ENCODE measurements at places on chromosomes 2 and 18.

- DNase-seq, result no peak
Measured at GRCh38 chr2:230956827-230957755, 32.0 kb upstream of the GPR55 start.

DNA sequence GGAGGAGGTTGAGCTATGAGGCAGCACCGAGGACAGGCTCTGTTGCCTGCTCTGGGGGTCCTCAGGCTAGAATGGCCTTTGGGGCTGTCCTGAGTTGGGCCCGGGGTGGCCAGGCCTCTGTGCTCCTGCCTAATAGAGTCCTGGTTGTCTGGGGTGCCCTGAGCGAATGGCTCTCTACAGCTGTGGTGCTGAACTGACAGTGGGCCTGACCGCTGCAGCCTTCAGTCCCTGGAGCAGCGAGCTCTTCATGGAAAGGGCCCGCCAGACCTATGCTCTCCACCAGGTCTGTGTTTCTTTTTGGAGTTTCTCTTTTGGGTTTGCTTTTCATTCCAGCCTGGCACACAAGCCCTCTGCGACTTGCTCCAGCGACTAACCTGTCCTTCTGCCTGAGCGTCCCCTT, 679.0 kb upstream of the RAB6C start:
- no peak for DNase-seq

DNA sequence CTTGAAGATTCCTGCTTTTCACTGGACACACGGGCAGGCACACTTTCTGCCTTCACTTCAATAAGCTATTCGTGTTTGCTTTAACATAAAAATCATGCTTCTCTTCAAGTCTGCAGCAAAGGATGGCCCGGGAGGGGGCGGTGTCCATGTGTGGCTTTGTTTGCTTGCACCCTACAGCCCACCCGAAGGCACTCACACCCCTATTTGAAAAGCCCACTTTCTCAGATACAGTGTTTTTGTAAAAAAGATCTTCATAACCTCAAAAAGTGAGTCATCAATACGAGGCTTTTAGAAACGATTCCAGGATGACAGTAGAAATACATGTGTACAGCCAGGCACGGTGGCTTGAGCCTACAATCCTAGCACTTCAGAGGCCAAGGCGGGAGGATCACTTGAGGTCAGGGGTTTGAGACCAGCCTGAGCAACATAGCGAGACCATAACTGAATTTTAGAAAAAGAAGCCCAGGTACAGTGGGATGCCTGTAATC, 36.5 kb upstream of the HPCAL1 start:
- no peak for DNase-seq

GRCh38 chr2:8534729-8535468, 147.0 kb upstream of the ID2 start:
- DNase-seq, result no peak

- no peak for DNase-seq
Measured at GRCh38 chr2:240672701-240673190, 9.9 kb downstream of the AQP12B start.

- DNase-seq, result no peak
Measured at GRCh38 chr2:70991142-70991541, 3.5 kb downstream of the TEX261 start.

Data from stimulated activated CD8-positive, alpha-beta memory T cell treated with anti-CD3 and anti-CD28 coated beads, Interleukin-2, amount 100 ng/mL, for 48 hours (primary cell).